HCEC 1CT (cell line): ENCODE measurements at places on chromosomes 16 and 17.

GRCh38 chr17:81247339-81247990, 8.3 kb downstream of the NDUFAF8 start:
- no peak for DNase-seq

DNA sequence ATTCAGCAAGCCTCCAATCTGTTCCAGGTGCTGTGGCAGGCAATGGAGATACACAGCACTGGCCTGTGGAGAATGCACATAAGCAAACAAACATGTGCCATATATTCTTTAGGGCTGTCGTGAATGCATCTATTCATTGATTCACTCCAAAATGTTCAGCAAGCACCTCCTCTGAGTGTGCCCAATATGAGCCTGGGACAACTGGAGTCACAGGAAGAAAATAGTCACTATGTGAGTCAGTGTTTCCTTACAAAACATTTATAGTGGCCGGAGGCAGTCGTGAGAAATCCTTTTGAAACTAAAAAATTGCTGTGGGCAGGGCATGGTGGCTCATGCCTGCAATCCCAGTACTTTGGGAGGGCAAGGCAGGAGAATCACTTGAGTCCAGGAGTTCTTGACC, 310.1 kb downstream of the CA10 start:
- no peak for DNase-seq

DNA sequence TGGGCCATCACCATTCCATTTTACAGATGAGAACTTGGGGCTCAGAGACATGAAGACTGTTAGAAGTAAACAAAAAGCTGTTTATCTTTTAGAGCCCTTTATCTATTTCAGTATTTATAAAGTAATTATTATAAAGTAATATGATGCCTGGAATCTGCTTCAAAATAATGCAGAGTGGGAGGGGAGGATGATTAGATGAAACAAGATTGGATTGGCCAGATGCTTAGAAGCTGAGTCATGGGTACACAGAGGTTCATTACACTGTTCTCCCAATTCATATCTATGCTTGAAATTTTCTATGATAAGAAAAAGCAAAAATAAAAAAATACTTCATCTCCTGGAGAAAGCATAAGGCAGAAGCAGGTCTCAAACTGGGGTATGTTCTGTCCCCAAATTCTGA, 29.4 kb downstream of the TOM1L2 start:
- DNase-seq, result peak; percentile 59

- no peak for DNase-seq
Observed at GRCh38 chr17:73390221-73390620, 78.4 kb upstream of the CDC42EP4 start.

DNA sequence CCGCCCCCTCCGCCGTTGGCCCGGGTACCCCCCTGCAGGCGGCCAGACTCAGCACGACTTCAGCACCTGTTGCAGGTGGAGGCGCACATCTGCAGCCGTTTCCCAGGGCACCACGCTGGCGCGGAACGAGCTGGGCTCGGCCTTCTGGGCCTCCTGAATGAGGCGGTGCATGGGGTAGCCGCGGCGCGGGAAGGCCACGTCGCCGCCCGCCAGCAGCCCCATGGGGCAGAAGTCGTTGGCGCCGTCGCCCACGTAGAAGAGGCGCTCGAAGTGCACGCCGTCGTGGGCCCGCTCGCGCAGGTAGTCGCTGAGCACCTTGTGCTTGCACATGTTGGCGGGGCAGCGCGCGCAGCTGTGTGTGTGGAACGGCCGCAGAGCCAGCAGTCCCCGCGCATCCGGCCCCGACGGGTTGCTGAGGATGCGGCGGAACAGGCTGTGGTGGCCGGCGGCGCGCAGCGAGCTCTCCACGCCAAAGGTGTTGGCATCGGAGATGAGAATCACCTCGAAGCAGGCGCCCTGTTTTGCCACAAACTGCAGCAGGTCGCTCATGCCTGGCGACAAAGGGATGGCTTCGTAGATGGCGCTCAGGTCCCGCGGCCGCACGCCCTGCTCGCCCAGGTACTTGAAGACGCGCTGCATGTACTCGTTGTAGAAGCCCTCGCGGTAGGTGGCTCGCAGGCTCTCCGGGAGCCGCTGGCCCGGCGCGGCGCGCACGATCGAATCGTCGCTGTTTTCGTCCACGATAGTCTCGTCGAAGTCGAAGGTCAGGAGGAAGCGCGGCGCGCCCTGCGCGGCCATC, 6.2 kb downstream of the PHOSPHO1 start:
- no peak for DNase-seq

DNA sequence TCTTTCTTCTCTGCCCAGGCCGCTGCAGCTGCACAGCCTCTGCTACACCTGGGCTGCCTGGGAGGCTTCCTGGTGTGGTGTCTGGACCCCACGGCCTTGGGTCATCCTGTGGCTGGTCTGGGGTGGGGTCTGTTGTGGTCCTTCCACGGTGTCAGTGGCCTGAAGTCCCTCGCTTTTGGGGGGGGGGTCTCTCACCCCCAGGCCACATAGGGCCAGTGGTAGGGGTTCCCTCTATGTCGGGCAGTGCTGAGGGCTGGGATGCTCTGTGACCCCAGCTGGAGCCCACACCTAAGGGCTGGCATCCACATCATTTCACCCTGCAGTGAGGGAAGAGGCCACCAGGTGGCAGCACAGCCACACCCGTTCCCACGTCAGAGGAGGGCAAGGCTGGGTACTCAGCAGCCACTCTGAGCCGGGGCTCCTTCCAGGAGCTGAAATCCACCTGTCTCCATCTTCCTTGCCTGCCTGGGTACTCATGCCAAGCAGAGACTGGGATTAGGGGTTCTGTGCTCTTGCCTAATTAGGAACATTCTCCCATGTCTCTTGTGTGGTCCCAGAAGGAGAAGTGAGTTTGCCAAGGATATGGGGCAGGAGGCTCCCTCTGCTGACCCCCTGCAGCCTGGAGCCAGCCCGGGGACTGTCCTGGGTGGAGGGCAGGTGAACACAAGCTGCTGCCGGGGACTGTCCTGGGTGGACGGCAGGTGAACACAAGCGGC, 13.0 kb downstream of the ENGASE start:
- no peak for DNase-seq

DNA sequence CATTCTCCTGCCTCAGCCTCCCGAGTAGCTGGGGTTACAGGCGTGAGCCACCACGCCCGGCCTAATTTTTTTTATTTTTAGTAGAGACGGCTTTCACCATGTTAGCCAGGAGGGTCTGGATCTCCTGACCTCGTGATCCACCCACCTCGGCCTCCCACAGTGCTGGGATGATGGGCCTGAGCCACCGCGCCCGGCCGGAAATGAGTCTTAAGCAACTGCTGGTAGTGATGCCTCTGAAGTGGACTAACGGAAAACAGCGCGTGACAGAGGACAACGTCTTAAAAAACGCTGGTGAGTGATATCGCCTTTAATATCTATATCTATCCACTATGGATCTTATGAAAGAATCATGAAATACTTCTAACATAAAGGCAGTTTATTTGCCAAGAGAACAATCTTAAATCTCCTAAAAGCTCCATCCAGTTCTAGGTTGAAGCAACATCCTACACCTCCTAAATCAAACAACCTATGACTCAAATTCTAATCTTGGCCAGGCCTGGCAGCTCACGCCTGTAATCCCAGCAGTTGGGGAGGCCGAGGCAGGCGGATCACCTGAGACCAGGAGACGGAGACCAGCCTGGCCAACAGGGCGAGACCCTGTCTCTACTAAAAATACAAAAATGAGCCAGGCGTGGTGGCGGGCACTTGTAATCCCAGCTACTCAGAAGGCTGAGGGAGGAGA, 69.8 kb downstream of the NXN start:
- no peak for DNase-seq

- no peak for DNase-seq
Observed at GRCh38 chr17:61047515-61047914, 352.1 kb upstream of the TBX2 start.

- no peak for DNase-seq
Observed at GRCh38 chr17:9023392-9024218, 2.3 kb downstream of the NTN1 start.

GRCh38 chr16:1045310-1045992, 27.1 kb upstream of the SSTR5 start:
- no peak for DNase-seq

GRCh38 chr16:68760671-68761275, 23.7 kb downstream of the CDH1 start:
- DNase-seq, result peak; percentile 33

DNA sequence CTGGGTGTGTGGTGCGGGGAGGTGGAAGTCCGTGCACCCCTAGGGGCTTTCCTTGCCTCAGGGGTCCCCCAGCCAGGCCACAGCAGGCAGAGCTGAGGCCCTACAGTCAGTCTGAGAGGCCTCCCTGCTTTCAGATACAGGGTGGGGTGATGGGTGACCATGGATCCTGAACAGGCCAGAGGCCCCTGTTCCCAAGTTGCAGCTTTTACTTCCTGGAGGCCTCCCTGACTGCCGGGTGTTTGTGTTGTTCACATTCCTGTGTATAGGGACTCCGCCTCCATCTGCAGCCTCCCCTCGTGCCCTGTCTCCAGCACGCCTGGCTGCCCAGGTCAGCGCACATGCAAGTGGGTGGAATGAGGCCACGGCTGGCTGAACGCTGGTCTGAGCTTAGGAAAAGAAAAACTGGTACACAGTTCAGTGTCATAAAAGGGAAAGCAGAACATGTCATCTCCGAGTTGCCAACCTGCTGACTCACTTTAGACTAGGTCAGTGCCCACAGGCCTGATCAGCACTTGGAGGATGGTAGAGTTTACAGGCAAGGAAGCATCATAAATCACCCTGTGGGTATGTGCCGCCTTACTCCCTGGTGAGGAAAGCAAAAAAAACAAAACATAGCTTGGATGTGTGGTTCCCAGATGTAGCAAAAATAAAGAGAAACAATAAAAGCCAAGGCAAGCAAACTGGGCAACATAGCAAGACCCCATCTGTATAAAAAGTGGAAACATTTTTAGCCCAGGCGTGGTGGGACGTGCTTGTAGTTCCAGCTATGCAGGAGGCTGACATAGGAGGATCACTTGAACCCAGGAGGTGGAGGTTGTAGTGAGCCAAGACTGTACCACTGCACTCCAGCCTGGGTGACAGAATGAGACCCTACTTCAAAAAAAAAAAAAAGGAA, 6.2 kb upstream of the SLC7A6 start:
- DNase-seq, result peak; percentile 49

DNA sequence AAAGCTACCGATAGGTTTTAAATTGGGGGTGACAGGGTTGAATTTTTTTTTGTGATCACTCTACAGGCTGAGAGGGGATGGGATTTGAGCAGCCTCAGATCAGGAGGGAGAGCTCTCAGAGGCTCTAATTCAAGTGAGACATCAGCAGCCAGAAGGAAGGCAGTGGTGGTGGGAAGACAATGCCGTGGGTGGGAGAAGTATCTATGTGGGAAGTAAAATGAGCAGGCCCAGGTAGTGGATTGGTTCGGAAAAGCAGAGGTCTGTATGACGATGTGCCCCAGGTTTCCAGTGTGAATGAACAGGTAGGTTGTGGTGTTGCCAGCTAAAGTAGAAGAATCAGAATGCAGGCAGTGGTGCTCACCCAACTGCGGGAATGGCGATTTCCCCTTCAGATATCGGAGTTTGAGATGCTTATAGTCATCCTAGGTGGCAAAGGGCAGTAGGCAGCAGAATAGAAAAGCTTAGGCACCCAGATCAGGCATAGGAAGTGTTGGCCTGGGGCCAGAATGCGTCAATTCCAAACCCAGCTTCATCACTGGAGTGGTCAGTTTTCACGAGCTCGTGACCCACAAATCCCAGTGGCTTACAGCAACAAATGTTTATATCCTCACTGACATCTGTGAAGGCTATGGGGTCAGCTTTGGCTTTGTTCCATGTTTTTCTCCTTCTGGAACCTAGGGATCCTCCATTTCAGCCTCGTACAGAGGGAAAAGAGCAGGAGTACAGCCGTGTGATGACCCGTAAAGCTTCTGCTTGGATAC, 24.0 kb downstream of the MEOX1 start:
- DNase-seq, result no peak

GRCh38 chr16:85974428-85975375, 75.7 kb downstream of the IRF8 start:
- no peak for DNase-seq

DNA sequence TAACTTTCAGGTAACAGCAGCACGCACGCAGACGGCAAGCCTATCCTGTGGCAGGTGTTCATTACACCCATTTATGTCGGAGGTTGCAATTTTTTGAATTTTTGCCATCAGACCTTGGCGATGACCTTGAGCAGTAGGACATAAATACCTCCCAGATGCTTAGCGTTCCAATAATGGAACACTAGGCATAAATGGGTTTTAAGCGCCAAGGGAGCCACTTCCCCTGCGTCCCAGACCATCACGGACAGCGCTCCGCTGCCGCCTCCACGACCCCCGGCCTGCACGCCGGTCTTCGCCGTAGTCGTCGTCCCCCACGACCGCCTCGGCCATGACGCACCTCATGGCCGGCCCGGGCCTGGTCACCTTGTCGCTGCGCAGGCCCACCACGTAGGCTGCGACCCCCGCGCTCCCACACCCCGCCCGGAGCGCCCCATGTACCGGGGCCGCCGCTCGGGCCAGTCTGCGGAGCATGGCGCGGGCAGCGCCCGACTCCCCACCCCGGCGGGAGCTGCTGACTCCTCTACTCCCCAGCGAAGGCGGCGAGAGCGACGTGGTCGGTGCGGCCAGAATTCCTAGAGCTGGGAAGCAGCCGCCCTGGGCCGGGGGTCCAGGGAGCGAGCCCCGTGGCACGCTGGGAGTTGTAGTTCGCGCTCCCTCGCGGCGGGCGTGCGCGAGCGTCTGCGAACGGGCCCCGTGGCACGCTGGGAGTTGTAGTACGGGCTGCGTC, 22.7 kb downstream of the TMEM235 start:
- peak; percentile 72 for DNase-seq

- peak; percentile 83 for DNase-seq
Observed at GRCh38 chr17:7716901-7717755, at the start of gene DNAH2. TSS of gene DNAH2 (plus strand) at chr17:7717744. CDS start at chr17:7719735, 1,991 bp downstream.

- DNase-seq, result no peak
Observed at GRCh38 chr17:62880120-62880519, 72.0 kb upstream of the MARCHF10 start.

GRCh38 chr17:9899280-9900043, 5.6 kb downstream of the RCVRN start:
- DNase-seq, result no peak

- no peak for DNase-seq
Observed at GRCh38 chr17:32265192-32265923, at the start of gene RHBDL3. TSS of gene RHBDL3 (plus strand) at chr17:32265832. CDS start at chr17:32266190, 358 bp downstream.

DNA sequence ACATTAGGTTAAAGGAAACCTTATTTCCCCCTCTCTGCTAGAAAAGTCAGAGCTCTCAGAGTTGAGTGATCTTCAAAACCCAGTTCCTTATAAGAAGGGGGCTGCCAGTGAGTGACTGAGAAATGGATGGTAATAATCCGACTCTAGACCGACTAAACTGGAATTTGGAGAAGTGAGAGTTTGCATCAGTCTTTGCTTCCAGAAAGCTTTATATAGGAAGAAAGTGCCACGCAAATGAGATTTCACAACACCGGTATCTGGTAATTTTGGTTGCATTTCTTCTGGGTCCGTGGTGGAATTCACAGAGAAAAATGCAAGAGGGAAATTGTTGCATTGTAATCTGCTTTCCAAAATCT, 271.4 kb downstream of the MAF start:
- no peak for DNase-seq
